ENCODE measurements at places on chromosomes 13 and 19.

DNA sequence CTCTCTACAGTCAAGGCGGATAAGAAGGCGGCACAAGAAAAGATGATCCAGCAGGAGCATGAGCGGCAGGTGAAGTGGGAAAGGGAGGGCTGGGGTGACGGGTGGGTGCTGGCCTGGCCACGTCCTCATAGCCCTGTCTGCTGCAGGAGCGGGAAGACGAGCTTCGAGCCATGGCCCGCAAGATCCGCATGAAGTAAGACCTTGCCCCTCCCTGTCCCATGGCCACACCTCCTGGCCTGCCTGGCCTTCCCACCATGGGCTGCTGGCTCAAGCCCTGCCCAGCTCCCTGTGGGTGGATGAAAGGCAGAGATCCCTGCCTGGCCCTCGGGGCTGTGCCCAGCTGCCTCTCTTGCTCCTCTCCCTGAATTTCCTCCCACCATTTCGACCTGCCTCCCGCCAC lies 7.2 kb downstream of the ZNF296 start:
- peak; percentile 41 for DNase-seq

- no peak for DNase-seq
These were observed 11.0 kb upstream of the CASP14 start for GRCh38 chr19:15038294-15038693.

DNA sequence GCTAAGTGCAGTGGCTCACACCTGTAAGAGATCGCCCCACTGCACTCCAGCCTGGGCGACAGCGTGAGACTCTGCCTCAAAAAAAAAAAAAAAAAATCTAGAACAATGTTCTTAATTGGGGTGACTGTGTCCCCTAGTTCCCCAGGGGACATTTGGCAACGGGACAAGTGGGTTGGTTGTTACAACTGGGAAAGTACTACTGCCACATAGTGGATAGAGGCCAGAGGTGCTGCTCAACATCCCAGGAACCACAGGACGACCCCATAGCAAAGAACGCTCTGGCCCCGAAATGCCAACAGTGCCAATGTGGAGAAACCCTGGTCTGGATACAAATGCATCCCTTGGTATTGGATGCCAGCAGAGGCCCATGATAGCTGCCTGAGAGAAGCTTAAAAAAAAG lies 11.8 kb downstream of the NLRP12 start:
- no peak for DNase-seq

- DNase-seq = peak; percentile 35
These were observed 1.9 kb downstream of the FKBP8 start for GRCh38 chr19:18541258-18541991.

DNA sequence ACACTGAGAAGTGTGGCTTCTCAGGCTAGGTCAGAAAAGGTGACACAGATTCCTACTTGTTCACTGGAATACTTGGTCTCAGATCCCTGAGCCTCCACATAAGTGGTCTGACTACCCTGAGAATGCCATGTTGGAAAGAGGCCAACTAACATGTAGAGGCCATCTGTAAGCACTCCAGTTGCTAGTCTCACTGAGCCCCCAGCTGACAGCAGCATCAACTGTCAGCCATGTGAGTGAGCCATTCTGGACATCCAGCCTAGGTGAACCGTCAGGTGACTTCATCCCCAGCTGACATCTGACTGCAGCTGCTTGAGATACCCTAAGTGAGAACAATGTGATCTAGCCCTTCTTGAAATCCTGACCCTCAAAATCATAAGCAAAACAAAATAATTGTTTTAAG lies 18.1 kb upstream of the ARL11 start:
- DNase-seq = no peak

GRCh38 chr19:10269333-10270179 lies 1.4 kb upstream of the ICAM1 start:
- peak; percentile 92 for DNase-seq

DNA sequence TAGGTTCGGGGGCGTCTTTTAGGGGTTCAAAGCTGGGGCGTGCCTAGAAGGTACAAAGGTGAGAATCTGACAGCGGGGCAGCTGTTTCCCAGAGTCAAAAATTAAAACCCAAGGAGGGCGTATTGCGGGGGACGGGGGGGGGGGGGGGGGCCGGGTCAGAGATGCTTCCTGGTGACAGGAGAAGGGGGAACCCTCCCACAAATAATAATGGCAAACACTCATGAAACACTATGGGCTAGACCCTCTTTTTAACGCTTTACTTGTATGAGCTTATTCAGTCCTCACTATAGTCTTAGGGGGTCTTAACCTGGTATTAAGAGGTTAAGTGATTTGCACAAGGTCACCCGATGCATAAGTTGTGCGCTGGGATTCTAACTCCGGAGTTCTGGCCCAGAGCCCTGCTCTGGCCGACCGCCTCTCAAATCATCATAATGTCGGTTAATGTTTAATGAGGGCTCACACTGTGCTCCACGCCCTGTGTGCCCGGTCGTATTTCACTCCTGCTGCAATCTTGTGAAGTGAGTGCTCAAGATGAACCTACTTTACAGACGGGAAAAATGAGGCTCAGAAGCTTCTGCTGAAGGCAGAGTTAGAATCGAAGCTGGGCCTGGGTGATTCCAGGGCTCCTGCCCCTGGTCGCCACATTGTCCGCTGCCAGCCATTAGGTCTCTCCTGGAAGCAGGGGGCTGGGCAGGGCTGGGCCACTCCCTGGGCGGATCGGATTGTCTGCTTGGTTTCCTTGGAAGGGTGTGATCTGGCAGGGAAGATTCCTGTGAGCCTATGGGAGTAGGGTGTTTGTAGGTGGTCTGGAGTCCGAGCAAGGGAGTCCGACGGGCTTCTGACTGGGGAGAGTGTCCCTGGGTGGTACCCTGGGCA lies 964 bp downstream of the PAK4 start:
- peak; percentile 67 for DNase-seq

- peak; percentile 91 for DNase-seq
These were observed 81.5 kb downstream of the RYR1 start for GRCh38 chr19:38514812-38515633.

- DNase-seq = no peak
These were observed 78.7 kb upstream of the FAM216B start for GRCh38 chr13:42702716-42703115.

DNA sequence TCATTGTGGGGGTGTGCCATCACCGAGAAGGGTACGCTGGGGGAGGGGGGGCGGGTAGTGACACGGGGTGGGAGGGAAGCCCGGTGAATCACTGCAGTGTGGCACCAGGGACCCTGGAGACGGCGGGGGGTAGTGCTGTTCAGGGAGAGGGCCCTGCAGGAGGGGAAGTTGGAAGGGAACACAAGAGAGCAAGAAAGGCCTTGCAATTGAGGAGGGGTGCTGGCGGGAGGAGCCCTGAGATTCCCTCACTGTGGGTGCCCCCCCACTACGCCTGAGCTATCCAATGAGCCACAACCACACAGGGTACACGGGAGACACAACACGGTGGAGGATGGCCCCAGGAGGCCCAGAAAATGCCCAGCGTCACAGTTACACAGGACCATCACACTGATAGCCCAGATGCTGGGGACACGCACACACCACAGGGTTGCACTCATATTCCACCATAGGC lies 516 bp upstream of the ATP1A3 start:
- DNase-seq = no peak

GRCh38 chr19:34341935-34342680 lies 22.9 kb upstream of the GPI start:
- DNase-seq = no peak

DNA sequence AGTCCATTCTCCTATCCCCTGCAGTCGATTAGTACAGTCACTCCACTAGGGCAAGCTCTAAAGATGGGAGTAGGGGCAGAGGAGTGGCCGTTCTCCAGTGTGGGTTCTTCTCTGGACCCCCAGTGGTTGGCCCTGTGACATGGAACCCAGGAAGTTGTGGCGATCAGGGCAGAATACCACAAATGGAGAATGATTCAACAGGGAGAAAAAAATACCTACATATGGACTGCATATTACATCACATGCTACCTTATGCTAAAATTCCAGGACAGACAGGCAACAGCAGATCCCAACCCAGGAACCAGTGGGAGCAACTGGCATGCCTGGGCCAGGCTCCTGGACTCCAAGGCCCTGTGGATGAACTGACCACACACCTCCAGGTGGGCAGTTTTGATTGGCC lies 20.4 kb downstream of the POU2F2 start:
- DNase-seq = peak; percentile 46

DNA sequence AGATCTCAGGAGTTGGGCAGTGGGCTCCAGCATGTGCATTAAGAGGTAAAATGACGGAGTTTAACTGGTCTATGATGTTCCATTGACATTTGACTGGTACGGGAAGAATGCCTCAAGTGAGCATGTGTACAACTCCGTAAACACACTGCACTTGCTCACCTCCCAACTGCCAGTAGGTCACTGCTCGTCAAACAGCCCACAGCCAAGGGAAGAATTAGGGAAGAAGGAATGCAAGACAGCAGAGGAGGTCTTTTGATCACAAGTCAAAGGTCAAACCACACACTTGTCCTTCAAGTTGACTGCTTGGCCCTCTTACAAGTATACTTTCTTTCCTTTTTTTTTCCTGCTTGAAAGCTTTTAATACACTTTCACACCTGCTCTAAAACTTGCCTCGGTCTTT lies 236.7 kb downstream of the B3GLCT start:
- no peak for DNase-seq
